HTR-8/SVneo (cell line): ENCODE measurements at places on chromosomes 7 and 10.

DNA sequence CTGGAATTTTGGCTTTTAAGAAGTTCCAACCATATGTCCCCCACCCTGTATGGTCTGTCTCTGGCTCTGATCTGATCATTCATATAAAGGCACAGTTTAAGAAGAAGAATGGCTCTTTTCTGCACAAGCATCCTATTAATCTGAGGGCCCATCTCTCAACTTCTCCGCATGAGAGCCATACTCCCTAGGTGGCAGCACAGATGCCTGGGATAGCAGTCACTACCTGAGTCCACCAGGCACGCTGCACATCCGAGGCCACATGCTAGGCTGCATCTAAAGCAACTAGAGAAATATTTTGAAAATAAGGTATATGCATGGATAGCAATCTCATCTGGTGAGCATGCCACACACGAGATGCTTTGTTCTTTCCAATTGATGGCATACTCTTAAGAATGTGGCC lies 565.5 kb downstream of the PARD3 start:
- DNase-seq = peak; percentile 17

GRCh38 chr10:35387768-35388167 lies 51.5 kb downstream of the CCNY start:
- DNase-seq = no peak

GRCh38 chr7:31311552-31311951 lies 29.0 kb downstream of the NEUROD6 start:
- DNase-seq = no peak

DNA sequence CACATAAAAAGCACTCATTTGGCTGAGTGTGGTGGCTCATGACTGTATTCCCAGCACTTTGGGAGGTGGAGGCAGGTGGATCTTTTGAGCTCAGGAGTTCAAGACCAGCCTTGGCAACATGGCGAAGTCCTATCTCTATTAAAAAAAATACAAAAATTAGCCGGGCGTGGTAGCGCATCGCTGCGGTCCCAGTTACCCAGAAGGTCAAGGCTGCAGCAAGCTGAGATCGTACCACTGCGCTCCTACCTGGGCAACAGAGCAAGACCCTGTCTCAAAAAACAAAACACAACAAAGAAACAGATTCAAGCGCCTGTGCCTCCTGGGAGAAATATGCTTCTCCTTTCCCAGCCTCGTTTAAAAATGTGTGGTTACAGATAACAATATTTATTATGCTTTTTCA lies 2.2 kb upstream of the ABCF2 start:
- DNase-seq = no peak

- DNase-seq = no peak
These were observed 120.0 kb downstream of the SGMS1 start for GRCh38 chr10:50503661-50504320.

DNA sequence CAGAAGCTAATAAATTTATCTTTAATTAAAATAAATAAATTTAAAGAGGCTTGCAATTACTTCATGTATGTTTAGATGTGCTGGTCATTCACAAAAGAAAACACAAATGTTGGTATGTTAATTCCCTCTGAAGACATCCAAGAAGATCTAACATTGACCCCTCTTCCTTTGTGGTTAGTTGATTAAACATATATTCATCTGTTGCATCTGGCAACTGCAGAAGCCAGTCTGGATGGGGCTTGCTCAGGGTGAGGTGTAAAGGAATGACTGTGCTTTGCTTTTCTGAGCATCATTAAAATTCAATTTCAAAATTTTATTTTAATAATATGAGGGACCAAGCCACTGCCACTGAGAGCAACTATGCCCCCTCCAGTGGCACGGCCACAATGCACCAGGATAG lies 36.4 kb upstream of the FERD3L start:
- no peak for DNase-seq
